ENCODE measurements at places on chromosomes 3 and 15. TPM values are rescaled to one million over a fixed set of nuclear protein-coding genes. Genes with fewer than 3 reads are reported as not detected.

The TTLL13 gene
- 0.47 TPM for total RNA-seq

The RPS17 gene
- 1,650 TPM for total RNA-seq

The ISLR2 gene
- 1.3 TPM for total RNA-seq

The OR4F15 gene
- total RNA-seq, result not detected

The GOLGA8S gene
- total RNA-seq, result 0.50 TPM

The DOCK3 gene
- 21.4 TPM for total RNA-seq

DNA sequence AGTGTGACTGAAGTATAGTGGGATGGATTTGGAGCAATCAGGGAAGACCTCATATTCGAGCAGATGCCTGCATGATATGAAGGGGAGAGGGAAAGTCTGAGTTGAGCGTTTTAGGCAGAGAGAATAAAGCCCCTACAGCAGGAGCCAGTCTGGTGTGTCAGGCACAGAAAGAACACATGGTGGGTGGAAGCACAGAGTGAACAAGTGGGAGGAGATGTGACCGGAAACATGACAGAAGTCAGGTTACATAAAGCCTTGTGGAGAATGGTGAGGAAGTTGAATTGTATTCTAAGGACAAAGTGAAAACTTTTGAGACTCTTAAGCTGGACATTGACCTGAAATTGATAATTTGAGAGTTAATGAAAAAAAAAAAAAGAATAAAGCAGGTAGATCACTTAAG is 541.0 kb downstream of the PLOD2 start:
- DNase-seq, result no peak

DNA sequence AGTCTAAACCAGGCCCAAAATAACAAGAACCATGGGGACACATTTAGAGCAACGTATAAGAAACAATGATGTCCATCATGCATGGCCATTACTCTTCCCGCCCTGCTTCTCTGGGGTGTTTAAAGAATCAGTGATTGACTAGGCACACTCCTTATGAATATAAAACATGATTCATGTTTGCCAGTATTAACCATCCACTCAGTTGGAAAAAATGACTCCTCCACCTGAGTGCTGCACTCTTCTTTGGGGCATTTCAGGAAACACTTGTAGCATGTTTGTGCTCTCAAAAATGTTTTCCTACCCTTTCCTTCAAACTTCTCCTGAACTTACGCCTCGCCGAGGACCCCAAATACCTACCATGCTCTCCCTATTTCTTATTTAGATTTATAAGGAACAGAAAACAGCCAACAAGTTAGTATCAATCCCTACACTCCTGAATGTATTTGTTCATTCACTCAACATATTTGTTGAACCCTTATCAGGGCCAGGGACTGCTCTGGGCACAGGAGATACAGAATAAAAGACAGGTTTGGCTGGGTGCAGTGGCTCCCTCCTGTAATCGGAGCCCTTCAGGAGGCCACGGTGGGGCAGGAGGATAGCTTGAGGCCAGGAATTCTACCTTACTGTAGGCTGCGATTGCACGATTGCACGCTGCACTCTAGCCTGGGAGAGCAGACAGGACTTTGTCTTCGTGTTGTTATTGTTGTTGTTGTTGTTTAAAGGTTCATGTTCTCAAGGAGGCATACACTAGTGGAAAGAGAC is 137.0 kb downstream of the TMCO5A start:
- no peak for DNase-seq

DNA sequence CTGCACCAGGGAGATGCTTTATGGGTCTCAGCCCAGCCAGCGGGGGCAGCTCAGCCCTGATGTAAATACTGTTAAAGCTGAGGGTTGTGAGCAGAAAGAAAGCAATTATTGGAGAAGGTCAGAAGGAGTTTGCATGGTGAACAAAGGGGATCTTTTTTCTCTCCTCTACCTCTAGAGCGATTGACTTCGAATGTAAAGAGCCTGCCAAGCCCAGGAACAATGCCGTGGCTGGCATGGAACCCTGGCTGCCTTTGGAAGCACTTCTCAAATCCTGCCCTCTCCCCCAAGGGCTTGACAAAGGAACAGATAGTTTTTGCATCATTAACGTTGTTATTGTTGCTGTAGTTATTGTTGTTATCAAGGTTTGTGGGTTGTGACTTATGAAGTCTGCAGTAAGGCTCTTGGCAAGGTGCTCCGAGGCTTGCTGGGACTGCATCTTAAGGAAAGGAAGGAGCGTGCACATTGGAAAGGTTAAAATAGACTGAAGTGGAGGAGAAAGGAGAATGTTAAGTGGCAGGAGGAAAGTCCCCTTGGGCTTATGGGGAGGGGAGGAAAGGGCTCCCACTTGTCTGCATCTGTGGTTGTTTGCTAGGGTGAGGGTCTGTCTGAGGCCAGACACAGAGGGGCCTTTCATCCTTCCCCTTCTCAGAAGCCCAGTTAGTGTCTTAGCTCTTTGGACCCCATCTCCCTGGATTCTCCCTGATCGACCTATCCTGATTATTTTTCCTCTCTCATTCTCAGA is 16.7 kb downstream of the PDIA5 start:
- no peak for DNase-seq

DNA sequence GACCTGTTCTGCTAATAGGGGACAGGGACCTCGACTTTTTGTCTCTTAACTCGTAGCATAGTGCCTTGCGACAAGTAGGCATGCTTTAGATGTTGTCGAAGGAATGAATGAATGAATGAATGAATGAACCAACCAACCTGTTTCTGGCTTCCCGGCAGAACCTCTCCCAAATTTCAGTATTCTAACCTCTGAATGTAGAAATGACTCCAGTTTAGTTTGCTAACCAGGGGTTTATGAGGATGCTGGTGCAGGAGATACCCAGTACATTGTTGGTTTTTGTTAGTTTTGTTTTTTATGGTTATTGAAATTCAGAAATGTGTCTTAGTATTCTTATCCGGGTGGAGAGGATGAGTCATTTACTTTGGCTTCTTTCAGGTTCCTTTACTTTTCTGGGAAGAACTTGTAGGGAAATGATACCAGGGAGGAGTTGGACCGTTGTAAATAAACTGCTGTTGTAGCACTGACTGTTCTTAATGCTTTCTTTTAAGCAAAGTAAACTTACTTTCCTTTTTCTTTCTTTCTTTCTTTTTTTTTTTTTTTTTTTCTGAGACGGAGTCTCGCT is 29.6 kb upstream of the EHHADH start:
- no peak for DNase-seq

DNA sequence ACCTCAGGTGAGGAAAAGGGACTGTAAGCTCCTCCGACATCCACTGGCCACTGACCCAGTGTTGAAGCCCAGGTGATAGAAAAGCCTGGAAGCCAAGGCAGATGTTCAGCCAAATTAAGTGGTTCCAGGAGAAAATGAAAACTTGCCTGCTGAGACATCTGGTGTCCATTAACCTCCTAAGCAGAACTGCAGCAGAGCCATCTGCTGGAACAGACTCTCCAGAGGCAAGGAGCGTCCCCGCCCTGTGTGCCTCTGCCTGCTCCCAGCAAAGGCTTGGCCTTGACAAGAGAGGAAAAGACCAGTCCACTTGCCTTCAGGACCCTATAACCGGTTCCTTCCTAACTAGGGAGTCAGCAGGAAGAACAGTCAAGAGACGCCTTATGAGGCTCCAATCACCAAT is 48.2 kb downstream of the SRGAP3 start:
- no peak for DNase-seq

GRCh38 chr3:25064681-25065080 is 363.4 kb upstream of the RARB start:
- no peak for DNase-seq

DNA sequence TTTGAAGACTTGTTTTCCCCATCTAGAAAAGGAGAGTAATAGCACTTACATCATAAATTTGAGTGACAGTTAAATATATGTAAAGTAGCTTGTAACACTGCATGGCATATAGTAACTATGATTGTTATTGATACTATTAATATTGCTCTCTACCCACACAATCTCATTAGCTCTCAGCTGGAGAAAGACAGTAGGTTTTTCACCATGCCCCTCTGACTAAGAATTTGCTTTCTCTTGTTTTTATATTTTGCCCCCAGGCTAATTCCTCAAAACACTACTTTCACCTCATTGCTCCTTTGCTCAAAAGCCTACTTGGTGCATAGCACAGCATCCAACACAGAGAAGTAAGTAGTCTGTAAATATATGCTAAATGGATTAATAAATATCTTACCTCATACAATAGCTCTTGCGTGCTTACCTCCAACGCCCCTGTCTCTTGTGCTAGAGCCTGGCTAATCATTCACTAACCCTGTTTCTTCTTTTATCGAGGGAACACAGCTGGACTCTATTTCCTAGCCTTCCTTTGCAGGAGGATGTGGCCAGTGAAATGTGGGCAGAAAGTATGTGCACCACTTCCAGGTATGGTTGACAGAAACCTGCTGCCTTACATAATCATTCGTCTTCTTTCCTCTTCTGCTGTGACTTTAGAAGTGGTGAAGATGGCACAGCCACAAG is 190.0 kb downstream of the PLCH1 start:
- DNase-seq, result no peak

DNA sequence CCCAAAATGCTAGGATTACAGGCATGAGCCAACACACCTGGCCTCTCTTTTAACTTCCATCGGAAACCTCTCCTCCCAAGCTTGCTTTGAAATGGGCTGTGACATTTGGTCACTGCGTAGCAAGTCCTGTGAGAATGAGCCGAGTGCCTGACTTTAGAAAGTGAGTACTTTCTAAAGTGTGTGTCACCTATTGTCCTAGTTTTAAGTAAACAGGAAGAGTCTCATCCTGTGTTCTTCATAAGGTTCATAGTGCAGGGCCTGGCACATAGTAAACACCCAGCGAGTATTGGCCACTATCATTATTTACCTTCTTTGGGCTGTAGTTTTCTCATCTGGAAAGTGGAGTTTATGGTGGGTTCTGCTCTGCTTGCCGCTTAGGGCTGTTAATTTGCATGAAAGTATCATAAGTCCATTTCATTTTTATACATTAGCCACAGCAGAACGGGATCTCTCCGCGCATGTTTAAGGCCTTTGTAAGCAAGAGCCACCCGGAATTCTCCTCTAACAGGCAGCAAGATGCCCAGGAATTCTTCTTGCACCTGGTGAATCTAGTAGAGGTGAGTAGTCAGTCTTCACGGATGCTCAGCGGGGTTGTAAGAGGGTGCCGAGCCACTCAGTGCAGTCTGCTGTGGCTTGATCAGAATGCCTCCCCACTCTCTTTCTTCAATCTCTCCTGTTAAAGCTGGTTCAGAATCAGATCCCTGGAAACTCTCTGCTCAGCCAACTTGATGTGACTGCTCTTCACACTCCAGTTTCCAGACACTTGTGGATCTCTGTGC is 87.2 kb downstream of the USP13 start:
- no peak for DNase-seq

DNA sequence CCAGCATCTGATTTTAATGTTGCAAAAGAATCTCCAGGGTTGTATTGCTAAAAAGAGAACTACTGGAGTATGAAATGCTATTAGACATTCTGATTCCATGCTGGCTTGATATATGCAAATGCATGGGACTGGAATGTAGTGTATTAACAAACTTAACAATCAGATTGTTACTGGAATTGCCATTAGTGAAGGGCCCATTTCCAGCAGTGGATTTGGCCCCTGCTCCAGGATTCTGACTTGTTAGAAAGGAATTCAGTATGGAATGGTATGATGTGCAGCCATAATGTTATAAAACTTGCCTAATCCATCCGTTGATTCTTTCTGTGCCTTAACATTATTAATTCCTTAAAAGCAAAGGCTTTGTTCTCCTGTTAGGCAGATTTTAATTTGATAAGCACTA is 7.9 kb downstream of the ARRDC4 start:
- DNase-seq, result no peak

GRCh38 chr15:72338617-72339321 is 18.8 kb upstream of the CELF6 start:
- DNase-seq, result no peak

- no peak for DNase-seq
Observed at GRCh38 chr3:89446593-89446992, 339.2 kb downstream of the EPHA3 start.

DNA sequence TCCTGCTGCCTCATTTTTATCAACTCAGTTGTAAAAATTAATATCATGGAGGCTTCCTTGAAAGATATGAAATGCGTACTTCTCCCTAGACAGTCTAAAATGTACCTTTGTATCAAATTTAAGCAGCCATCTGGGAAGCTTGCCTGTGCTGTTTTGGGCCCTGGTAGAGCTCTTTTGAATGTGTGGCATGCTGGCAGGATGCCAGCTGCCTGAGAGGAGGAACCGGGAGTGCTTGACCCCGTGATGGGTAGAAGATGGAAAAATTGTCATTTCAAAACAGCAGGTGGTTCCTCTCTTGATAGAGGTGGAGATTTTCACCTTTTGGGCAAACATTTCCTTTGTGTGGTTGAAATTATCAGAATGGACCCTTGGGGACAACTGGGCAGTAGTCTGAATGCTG is 245.3 kb downstream of the RPLP1 start:
- DNase-seq, result no peak

DNA sequence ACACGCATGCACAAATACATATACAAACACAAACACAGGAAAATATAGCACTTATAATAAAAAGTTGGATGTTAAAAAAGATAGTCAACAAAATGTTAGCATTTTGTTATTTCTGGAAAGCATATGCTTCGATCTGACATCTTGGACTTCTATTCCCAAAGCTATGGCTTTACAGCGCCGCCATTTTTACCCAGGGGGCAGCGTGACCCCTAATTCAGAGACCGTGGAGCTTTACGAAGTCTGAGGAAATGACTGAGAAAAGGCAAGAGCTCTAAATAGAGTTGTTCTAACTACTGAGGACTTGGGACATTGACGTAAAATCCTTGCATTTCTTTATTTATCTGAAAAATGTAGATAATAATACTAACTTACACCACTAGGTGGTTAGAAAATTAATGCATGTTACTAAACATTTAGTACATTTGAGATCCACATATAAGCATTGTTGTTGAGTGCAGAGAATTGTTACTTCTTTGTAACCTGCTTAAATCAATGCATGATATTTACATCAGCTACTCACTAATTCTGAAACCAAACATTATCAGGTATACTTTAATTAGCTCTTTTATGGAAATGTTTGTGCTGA is 155.4 kb downstream of the TP63 start:
- DNase-seq, result no peak

- DNase-seq, result no peak
Observed at GRCh38 chr3:45659661-45660566, 29.3 kb upstream of the SACM1L start.

GRCh38 chr15:53789654-53790375 is 30.4 kb upstream of the WDR72 start:
- DNase-seq, result no peak

- DNase-seq, result no peak
Observed at GRCh38 chr3:62065985-62066693, 307.2 kb downstream of the FEZF2 start.

DNA sequence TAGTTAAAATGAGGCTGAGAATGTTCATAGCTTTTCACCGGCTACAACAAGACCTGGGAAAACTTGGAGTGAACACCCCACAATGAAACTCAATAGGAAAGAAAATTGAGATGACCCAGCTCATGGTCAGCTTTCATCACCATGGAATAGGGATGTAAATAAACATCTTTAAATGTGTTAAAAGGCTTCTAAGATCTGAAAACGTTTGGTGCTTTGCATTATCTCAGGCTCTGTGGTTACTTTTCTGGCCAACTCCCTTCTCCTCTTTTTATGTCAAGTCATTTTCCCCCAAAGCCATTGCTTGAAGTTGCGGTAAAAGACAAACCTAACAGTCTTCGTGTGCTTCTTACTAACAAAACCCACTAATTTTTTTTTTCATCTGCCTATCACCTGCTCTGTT is 195.8 kb downstream of the MECOM start:
- no peak for DNase-seq

GRCh38 chr3:116002235-116002634 is 378.9 kb downstream of the GAP43 start:
- DNase-seq, result no peak

GRCh38 chr15:100247228-100248225 is 94.2 kb downstream of the ADAMTS17 start:
- no peak for DNase-seq

Data from mesothelial cell of epicardium (in vitro differentiated cells).